ENCODE measurements at places on chromosomes 2 and 18. TPM values are rescaled to one million over a fixed set of nuclear protein-coding genes. Genes with fewer than 3 reads are reported as not detected.

DNA sequence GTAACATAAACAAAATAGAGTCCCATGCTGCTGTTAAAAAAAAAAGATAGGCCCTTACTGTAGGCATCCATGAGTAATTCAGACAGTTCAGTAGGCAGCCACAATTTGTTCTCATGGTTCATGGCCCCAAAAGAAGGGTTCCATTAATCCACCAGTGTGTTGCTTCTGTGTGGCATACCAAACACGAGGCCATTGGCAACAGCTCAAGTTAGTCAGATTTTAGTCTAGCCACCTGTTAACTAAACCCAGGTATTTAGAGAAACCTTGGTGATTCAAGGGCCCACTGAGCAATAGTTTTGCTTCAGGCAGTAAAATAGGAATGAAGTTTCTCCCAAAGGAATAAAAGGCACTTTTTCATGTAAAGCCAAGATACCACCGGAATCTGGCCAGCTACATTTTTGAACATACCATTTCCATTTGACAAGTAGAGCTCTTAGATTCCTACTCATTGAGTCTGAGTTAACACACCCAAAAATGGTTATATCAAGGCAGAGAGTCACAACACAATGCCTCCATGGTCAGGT is 80.1 kb upstream of the SRD5A2 start:
- DNase-seq: no peak

DNA sequence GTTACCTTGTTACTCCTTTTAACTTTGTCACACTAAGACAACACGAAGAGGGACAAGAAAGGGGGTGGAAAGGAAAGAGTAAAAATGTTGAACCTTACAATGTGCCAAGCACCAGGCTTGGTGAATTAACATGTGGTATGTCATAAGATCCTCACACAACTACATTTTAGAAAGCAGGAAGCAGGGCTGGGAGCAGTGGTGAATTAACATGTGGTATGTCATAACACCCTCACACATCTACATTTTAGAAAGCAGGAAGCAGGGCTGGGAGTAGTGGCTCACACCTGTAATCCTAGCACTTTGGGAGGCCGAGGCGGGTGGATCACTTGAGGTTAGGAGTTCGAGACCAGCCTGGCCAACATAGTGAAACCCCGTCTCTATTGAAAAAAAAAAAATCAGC is 159.3 kb upstream of the CHAC2 start:
- no peak for DNase-seq

DNA sequence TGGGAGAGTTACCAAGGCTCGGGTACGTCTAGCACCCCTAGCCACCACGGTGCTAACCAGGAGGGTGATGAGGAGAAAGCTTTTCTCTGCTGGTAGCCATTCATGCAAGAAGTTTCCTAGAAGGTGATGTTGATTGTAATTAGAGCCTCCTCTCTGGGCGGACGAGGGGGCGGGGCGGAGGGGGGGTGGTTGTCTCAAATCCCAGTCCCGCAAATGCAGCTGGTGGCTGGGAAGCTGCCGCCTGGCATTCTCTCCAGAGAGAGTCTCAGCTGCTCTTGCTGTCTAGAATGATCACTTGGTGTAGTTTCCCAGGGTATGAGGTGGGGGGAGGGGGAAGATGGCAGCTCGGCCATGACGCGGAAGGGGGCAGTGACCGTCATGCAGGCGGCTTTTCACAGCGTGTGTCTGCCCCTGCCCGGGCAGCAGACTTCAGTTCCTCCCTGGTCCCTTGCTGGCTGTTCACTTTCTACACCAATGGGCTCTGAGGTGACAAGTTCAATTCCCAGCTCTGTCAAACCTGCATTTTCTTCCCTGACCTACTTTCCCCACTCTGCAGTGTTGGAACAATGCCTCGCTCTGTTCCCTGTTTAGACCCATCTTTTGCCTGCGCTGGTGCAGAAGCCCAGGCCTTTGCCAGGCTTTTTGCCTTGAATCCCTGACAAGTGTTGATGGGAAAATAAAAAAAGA is 61.5 kb upstream of the KLF7 start:
- peak; percentile 57 for DNase-seq

GRCh38 chr2:25197336-25198208 is 29.2 kb upstream of the POMC start:
- peak; percentile 65 for DNase-seq

GRCh38 chr18:10846657-10847407 is 302.5 kb downstream of the PIEZO2 start:
- DNase-seq: no peak

GRCh38 chr18:4254840-4255239 is 200.3 kb downstream of the DLGAP1 start:
- DNase-seq: no peak

DCDC2C gene
- total RNA-seq: not detected

Data from fibroblast of lung (primary cell).